ENCODE measurements at places on chromosomes 4 and X.

DNA sequence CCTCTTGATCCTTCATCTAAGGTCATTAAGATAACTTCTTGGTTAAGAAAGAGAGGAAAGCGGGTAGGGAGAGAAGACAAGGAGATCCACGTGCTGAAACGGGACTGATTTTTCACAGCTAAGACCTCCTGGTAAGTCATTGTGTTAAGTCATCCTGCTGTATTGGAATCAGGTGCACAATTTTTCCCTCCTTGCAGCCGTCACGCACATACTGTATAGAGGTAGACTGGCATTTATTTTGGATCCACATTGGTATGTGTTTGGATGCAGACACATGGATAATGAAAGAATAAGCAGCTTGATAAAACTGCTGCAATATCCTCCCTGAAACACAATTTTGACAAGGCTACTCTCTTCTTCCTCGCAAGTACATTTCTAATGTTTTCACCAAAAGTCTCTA is 60.1 kb upstream of the NAP1L5 start:
- DNase-seq = no peak

DNA sequence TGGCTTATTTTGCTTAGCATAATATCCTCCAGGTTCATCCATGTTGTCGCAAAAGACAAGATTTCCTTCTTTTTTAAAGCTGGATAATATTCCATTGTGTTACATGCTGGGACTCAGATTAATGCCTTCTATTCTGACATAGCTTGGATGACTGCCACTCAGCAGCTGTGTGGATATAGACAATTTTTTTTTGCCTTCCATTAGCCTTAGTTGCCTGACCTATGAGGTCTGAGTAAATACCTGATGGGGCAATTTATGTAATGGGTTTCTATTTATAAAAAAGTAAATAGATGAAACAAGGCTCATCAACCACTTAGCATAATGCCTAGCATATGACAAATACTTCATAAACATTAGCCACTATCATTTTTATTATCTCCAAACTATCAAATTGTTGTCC is 515.4 kb downstream of the ZNF674 start:
- DNase-seq = no peak

DNA sequence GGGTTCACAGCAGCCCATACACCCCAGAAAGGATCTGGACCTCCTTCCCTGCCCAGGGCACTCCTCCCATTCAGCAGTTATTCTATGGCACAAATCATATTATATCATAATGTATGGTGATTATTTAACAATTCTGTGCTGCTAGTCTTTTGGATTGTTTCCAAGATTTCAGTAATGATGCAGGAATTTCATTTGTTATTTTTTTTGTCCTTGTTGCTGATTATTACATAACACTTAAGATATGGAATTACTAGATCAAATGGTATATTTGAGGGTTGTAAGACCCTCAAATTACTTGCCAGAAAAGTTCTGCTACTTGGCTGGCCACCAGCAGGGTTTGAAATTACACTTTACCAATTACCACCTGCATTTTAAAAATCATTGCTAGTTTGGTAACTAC is 36.4 kb downstream of the QDPR start:
- no peak for DNase-seq

GRCh38 chr4:85720735-85721134 is 245.8 kb downstream of the ARHGAP24 start:
- DNase-seq = no peak

- DNase-seq = no peak
Measured at GRCh38 chr4:158940271-158940670, 162.6 kb upstream of the RAPGEF2 start.

DNA sequence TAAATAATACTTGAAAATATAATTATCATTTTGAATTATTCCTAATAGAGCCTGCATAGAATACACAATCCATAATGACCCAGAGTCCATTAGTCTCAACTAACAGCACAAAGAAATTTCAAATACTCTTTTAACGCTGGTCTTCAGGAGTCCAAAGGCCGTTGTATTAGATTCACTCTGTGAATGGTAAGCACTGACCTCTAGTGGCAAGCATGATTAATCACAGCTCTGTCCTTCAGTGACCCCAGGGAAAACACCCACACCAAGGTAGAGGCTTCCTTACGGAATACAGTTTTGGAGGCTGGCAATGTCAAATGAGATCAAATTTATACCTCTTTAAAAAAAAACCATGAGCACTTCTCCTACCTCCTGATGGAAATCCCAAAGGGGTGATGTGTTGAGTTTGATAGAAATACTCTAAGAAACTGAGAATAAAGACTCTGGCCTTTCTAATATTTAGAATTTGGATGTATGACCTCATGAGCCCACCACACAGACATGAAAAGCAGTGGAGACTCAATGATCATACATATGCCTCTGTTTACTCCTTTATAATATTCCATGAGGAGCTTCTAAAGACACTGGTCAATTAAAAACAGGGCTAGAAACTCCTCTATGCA is 147.2 kb upstream of the DKK2 start:
- DNase-seq = no peak

- no peak for DNase-seq
Measured at GRCh38 chrX:21606002-21606401, 52.1 kb downstream of the KLHL34 start.

DNA sequence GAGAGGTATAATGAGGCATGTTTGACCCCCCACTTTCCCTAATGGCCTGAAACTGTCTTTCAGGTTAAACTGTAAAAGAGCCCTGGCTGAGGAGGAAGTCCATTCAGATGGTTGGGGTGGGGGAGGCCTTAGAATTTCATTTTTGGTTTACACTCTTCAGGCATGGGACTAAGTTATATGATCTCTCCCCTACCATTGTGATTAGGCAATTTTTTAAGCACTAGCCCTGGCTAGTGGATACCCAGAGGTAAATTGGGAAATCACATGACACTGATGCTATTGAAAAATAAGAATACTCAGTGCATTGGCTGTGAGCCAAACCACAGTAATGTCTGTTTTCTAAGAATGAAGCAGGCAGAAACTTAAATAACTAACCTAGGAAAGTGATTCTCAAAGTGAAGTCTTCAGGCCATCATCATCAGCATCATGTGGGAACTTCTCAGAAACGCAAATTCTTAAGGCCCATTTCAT is 149.7 kb downstream of the RRAGB start:
- DNase-seq = peak; percentile 3

DNA sequence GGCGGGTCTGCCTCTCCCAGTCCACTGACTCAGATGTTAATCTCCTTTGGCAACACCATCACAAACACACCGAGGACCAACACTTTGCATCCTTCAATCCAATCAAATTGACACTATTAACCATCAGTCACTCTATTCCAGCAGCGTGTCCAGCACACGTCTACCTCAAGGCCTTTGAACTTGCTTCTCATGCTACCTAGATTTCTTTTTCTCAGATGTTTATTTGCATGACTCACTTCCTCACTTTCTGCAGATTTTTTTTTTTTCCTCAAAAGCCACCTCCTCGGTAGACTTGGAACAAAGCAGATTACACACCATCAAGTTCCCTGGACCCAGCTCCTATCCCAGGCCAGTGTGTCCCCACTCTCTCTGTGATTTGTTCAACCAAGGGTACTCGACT is 49.5 kb downstream of the SUPT20HL2 start:
- no peak for DNase-seq

- no peak for DNase-seq
Measured at GRCh38 chr4:14615671-14616070, 386.6 kb upstream of the CPEB2 start.

DNA sequence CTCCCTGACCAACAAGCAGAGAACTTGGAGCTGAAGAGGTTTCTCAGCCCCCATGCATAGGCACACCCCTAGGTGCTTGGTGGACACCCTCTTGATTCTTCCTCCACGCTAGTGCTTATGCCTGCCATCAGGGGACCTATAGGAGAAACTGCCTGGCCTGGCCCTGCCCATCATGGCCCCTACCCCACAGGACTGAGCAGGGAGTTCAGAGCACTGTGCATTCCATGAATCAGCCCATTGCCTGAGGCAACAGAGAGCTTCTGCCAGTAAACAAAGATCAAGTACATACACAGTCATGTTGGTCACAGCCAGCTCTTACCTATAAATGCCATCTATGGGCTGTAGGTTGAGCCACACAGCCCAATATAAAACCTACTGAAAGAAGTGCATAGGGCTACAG is 99.1 kb upstream of the EDNRA start:
- no peak for DNase-seq

GRCh38 chr4:80615099-80615498 is 279.6 kb downstream of the CFAP299 start:
- DNase-seq = no peak

- DNase-seq = peak; percentile 20
Measured at GRCh38 chr4:15738877-15739276, 36.0 kb downstream of the BST1 start.

GRCh38 chrX:104122829-104123228 is 10.5 kb downstream of the ZCCHC18 start:
- DNase-seq = no peak

- no peak for DNase-seq
Measured at GRCh38 chrX:45815441-45815840, 614.8 kb upstream of the DIPK2B start.

DNA sequence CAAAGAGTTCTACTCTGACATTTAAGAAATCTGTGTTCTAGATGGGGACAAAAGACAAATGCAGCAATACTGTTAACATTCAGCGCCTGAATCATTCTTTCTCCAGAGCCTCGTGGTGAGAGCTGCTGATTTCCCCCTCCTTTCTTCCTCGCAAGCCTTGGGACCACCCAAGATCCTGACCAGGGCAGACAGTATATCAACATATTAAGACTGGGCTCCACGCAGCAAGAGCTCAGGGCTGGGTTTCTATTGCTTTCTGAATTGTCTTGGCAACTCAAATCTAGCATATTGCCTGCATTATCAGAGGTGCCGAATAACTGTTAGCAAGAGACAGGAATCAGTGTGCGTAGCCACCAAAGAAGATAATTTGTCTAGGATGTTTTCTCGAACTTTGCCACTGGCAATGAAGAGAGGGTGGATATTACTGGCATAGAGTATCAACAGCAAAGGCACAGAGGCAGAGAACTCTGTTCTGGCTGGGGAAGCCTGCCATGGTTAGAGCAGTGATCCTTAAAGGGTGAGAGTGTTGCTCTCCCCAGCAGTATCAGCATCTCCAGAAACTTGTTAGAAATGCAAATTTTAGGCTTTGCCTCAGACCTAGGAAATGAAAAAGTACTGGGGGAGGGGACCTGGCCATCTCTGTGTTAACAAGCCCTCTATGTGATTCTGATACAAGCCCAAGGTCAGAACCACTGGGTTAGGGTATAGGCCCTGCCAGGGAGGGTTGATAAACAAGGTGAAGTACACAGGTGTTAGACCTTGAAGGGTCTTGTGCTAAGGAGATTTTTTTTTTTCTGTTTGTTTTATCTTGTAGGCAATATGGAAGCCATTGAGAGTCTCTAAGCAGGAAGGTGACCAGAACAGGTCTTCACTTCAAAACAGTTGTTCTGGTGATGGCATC is 46.2 kb upstream of the MID1IP1 start:
- no peak for DNase-seq

GRCh38 chr4:10299601-10300000 is 157.6 kb downstream of the ZNF518B start:
- DNase-seq = no peak

- no peak for DNase-seq
Measured at GRCh38 chr4:102405821-102406401, 60.6 kb upstream of the SLC39A8 start.

- DNase-seq = no peak
Measured at GRCh38 chr4:152278172-152278504, 257.8 kb downstream of the FBXW7 start.

DNA sequence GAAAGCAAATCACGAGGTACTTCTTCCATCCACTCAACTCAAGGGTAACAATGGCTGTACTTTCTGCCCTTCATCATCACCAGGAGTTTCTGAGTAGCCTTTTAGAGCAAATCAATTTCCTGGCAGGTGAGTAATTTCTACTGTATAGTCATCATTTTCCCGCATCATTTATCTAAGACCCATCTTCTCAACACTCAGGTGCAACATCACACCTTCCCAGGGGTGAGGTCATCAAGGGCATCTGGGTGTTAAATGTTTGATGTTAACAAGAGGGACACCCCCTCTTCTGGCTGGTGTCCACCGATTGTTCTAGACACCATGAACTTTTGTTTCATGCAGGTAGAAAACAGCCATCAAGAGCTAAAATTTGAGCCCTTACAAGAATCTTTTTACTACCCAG is 313.4 kb upstream of the MAGEB2 start:
- no peak for DNase-seq

DNA sequence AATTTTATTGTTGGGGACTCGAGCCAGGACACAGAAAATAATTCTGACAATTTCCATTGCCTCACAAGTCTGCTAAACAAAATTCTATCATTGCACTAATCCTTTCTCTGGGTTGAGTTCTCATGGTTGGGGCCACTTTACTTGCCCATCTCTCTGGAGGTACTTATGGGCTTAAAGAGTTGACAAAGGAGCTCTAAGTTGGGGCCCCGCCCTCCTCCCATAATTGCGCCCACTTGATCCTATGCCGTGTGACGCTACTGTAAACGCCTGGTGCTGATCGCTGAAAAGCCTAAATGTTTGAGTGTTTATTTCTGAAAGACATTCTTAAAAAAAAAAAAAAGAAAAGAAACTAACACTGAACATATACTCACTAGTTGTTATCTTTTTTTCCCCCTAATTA is 103.0 kb downstream of the TENM3 start:
- DNase-seq = no peak

DNA sequence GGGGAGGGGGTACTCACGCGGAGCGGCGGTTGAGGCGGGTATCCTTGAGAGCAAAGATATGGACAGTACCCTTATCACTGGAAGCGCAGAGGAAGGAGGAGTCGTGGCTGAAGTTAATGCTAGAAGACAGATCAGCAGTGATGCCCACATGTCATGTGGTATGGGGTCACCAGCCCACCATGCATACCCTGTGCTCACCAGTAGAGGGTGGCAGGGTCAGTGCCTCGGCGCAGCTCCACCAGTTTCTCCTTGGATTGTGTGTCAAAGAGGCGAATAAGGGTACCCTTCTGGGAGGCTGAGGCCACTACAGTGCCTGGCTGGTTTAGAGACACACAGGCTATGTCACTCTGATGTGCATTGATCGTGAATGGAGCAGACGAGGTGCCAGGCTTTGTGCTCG is 1.5 kb upstream of the PRAF2 start:
- no peak for DNase-seq

DNA sequence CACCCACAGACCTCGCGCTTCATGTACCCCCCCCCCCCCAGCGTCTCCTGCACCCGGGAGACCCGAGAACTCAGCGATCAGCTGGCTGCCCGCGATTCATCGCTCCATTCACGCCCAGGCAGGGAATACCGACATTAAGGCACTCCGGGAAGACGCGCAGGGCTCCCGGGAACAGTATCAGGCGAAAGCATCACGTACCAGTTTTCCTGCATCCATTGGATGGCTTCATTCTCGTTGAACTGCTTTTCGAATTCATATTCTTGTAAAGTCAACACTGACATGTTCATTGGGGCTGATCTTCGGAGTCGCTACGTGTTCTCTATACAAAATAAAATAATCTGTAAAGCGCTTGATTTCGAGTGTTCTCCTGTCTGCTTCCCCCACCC is 373 bp downstream of the ELOVL6 start:
- no peak for DNase-seq

GRCh38 chrX:118497180-118497818 is 1.7 kb downstream of the DOCK11 start:
- no peak for DNase-seq

- no peak for DNase-seq
Measured at GRCh38 chrX:71872542-71873458, 37.8 kb upstream of the NHSL2 start.
